Uterus (tissue), 4 donors: ENCODE measurements at places on chromosomes 7 and 10.

- no peak for DNase-seq
These were observed 11.2 kb downstream of the SMURF1 start for GRCh38 chr7:99132595-99133321.

DNA sequence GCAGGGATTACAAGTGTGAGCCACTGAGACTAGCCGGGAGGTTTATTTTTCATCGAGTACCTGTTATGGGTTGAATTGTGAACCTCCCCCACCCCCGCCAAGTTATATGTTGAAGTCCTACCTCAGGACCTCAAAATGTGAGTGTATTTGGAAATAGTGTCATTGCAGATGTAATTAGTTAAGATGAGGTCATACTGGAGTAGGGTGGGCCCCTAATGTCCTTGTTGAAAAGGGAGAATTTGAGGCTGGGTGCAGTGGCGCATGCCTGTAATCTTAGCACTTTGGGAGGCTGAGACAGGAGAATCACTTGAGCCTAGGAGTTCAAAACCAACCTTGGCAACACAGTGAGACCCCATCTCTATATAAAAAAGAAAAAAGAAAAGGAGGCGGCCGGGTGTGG, 10.8 kb upstream of the BAG3 start:
- no peak for DNase-seq

- no peak for DNase-seq
These were observed 16.6 kb downstream of the MEIG1 start for GRCh38 chr10:14975672-14976273.

- peak; percentile 79 for DNase-seq
These were observed 96.4 kb downstream of the CCSER2 start for GRCh38 chr10:84424731-84425167.
